Fibroblast of mammary gland (primary cell): ENCODE measurements at places on chromosomes 3 and 15.
A peak's percentile ranks its signal among the peaks of the same experiment; 100 is the strongest.

- DNase-seq, result no peak
Measured at GRCh38 chr15:51672155-51672687, 9.1 kb upstream of the SCG3 start.

- no peak for DNase-seq
Measured at GRCh38 chr15:42729409-42729808, 7.5 kb downstream of the CDAN1 start.

DNA sequence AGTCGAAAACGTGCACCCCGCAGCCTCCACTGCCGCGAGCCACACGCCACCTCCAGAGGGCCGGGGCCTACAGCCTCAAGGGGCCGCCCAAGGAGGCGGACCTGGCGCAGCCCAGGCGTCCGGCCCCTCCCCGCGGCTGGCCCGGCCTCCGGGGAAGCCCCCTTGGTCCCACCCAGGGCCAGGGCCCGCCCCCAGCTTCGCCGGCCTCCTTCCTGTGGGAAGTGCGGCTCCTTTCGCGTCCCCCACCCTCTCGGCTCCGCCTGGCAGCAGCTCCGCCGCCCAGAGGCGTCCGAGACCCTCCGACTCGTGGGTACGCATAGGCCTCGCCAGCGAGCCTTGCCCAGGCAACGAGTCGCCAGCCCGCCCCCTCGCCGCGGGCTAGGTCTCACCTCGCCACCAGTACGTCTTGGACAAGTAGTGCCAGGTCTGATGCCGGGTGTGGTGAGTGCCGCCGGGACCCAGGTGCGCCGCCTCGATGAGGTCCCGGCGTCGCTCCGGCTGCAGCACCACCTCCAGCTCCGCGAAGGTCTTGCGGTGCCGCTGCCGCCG is 642 bp downstream of the ZBTB11 start:
- DNase-seq, result peak; percentile 94

- no peak for DNase-seq
Measured at GRCh38 chr3:71517271-71517791, 66.2 kb downstream of the FOXP1 start.

GRCh38 chr3:20563251-20563650 is 377.2 kb upstream of the SGO1 start:
- DNase-seq, result peak; percentile 20
